ENCODE measurements at places on chromosomes 5 and 9. TPM values are rescaled to one million over a fixed set of nuclear protein-coding genes. Genes with fewer than 3 reads are reported as not detected.

GRCh38 chr5:149838881-149839739, 105.5 kb downstream of the PDE6A start:
- no peak for DNase-seq

DNA sequence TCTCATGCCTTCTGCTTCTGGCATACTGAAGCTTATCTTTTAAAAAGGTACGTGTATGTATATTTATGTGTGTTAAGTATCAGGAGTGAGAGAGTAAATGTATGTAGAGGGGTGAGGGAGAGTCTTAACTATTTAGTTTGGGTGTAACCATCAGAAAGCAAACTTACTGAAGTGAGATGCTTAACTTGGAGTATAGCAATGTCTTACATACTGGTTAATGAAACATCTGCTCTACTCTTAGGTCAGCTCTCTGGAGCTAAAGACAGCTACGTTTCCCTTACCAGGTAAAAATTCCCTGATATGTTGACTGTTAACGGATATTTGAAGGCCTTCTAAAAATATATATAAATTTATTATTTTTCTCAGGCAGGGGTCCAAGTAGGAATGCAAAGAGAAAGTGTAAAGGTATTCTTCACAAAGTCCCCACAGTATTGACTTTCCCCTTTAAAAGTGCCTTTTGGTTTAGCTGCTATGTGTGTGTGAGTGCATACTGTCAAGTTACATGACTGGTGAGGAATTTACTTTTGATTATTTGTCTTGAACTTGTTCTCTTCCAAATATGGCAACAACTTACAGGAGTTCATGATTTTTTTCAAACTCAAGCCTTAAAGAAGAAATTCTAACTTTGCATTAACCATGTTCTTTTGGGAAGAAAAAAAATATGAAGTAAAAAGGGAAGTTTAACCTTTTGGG, 12.3 kb upstream of the C5orf24 start:
- DNase-seq = no peak

GRCh38 chr9:126724226-126724625, 80.6 kb upstream of the ZBTB43 start:
- no peak for DNase-seq

GRCh38 chr5:128483738-128484137, 54.3 kb downstream of the FBN2 start:
- DNase-seq = no peak

Gene GRIA1
- 1.2 TPM for total RNA-seq

Gene CEP78
- total RNA-seq = 4.2 TPM

Gene TMEM203
- 31.4 TPM for total RNA-seq
